Activated CD4-positive, alpha-beta T cell treated with anti-CD3 and anti-CD28 coated beads, Interleukin-2, amount 10 ng/mL, durations not matched to agents 7 days and 5 days (primary cell): ENCODE measurements at places on chromosomes 16 and 17. TPM values are rescaled to one million over a fixed set of nuclear protein-coding genes. Genes with fewer than 3 reads are reported as not detected.
A peak's percentile ranks its signal among the peaks of the same experiment; 100 is the strongest.

- no peaks in the 10 kb centered on the region for H3K36me3 ChIP-seq
Measured at GRCh38 chr16:22138482-22138881, 23.8 kb upstream of the SDR42E2 start.

DNA sequence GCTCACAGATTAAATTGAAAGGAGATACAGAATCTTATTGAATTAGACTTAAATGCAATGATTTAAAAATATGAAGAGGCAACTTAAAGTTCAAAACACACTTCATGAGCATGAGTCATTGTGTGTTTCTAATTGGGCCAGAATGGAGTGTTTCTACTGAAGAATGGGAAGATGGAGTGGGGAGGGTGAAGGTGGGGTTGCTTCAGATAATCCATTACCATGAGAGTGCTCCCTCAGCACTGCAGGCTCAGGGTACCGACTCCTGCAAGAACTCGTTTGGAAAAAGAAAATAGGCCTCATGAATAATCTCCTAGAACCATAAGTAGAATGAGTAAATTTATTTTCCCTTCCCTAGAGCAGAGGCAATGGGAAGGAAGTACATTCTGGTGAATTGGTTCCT is 372.8 kb downstream of the TOX3 start:
- DNase-seq, result no peak
- no peaks in the 10 kb centered on the region for H3K4me1 ChIP-seq
- H3K36me3 ChIP-seq, result no peaks in the 10 kb centered on the region
- no peaks in the 10 kb centered on the region for H3K27me3 ChIP-seq
- no peak overlapping the region for H3K4me3 ChIP-seq
- H3K27ac ChIP-seq, result no peak overlapping the region

- H3K4me1 ChIP-seq, result peaks cover 2% of the 10 kb centered on the region
- no peaks in the 10 kb centered on the region for H3K27me3 ChIP-seq
- no peak for DNase-seq
- peaks cover 6% of the 10 kb centered on the region for H3K36me3 ChIP-seq
Measured at GRCh38 chr17:1413281-1413791, 13.3 kb upstream of the YWHAE start.

DNA sequence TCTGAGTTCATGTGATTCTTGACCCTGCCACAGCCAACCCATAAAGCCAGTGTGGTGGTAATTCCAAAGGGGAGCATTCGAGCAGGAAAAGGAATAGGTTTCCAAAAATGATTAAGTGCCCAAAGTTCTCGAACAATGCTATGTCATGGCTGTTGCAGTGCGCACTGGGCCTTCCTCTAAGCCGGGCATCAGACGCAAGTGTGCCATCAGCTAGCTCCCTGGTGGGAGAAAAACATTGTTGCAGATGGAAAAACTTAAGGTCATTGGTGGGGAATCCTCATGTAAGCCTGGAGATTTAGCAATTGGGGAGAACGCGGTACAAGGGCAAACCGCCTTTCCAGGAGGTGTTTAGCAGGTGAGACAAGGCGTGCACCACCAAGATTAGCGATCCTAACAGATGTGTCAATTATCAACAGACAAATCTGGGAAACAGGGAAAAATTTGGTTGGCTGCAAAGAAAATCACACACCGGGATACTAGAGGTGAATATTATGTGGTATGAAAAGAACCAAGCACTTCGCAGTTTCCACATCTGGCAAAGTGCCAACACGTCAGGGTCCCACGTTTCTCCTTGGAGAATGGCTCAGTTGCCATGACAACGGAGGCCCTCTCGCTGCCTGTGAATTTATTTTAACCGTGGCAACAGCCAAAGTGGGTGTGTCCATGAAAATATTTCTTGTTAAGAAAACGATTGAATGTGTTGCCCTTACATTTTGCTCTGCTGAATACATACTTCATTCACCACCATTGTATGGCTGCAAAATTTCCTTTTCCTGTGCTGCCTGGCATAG is 118.5 kb upstream of the CACNG5 start:
- no peak overlapping the region for H3K4me3 ChIP-seq
- DNase-seq, result no peak
- H3K4me1 ChIP-seq, result peaks cover 32% of the 10 kb centered on the region
- H3K27ac ChIP-seq, result no peak overlapping the region
- no peaks in the 10 kb centered on the region for H3K27me3 ChIP-seq

DNA sequence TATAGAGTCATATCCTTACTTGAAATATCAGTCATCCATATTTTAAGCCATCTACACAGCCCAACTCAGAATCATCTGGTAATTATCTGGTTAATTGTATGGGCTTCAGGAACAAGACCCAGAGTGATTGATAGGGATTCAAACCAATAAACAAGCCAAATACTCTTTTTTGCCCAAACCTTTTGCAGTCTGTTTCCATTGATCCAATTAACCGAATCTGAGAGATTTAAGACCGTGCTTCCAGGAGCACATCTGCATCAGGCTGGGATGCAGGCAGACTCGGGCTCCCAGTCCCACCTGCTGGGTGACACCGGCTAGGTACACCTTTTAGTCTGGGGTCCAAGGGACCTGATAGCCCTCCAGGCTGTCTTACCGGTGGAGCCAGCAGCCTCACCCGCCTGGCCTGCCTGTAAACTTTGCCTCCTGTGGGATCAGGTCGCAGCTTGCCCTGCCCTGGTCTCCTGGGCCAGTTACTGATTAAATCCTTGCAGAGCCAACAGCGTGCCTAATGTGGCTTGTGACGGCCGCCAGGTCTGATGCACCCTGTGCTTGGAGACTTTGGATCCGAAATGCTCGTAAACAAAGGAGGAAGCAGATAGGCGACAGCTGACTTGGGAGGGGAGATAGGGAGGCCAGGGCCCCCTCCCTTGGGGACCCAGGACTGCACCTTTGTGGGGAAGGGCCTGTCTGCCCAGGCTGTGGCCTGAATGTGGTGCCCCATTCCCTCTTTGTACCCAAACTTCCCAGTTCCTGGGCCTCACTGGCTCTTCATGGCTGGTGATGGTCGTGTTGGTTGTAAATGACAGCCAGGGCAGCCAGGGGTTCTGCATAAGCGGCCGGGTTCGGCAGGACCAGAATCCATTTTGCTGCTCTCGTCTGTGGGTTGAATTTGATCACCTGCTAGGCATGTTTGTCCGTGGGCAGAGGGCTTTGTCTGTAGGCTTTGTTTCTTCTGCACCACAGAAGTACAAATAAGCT is 3.8 kb downstream of the CMIP start:
- H3K4me3 ChIP-seq, result peak overlapping the region; percentile 22
- peaks cover 3% of the 10 kb centered on the region for H3K27me3 ChIP-seq
- DNase-seq, result no peak
- peak overlapping the region; percentile 17 for H3K27ac ChIP-seq

- peaks cover 13% of the 10 kb centered on the region for H3K4me1 ChIP-seq
- DNase-seq, result no peak
- no peaks in the 10 kb centered on the region for H3K36me3 ChIP-seq
Measured at GRCh38 chr17:31907342-31907962, 5.9 kb upstream of the UTP6 start.

DNA sequence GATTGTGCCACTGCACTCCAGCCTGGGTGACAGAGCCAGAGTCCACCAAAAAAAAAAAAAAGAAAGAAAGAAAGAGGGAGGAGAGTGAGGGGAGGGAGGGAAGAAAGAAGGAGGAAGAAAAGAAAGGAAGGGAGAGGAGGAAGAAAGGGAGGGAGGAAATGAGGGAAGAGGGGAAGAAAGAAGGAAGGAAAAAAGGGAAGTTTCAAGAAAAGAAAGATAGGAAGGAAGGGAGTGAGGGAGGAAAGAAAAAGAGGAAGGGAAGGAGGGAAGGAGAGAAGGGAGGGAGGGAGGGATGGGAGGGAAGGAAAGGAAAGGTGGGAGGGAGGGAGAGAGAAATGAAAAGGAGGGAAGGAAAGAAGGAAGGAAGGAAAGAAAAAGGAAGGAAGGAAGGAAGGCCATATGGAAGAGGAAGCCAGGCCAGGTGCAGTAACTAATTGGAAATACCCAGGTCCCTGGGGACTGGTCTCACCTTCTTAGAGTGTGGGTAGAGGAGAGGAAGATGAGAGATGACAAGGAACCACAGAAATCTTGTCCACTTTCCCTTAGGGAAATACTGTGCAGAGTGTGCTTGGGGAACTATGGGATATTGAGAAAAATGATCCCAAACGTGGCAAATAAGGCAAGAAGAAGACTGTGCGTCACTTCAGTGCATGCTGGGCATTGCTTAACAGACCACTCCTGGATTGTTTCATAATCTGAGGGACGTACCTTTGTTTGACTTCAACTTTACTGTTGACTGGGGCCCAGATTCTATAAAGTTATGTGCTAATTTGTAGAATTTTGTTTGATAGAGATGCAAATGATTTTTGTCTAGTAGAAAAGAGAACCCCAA is 15.1 kb upstream of the CSNK2A2 start:
- no peaks in the 10 kb centered on the region for H3K4me1 ChIP-seq
- peaks cover 30% of the 10 kb centered on the region for H3K27me3 ChIP-seq
- H3K4me3 ChIP-seq, result no peak overlapping the region
- H3K36me3 ChIP-seq, result no peaks in the 10 kb centered on the region
- H3K27ac ChIP-seq, result no peak overlapping the region
- DNase-seq, result no peak

DNA sequence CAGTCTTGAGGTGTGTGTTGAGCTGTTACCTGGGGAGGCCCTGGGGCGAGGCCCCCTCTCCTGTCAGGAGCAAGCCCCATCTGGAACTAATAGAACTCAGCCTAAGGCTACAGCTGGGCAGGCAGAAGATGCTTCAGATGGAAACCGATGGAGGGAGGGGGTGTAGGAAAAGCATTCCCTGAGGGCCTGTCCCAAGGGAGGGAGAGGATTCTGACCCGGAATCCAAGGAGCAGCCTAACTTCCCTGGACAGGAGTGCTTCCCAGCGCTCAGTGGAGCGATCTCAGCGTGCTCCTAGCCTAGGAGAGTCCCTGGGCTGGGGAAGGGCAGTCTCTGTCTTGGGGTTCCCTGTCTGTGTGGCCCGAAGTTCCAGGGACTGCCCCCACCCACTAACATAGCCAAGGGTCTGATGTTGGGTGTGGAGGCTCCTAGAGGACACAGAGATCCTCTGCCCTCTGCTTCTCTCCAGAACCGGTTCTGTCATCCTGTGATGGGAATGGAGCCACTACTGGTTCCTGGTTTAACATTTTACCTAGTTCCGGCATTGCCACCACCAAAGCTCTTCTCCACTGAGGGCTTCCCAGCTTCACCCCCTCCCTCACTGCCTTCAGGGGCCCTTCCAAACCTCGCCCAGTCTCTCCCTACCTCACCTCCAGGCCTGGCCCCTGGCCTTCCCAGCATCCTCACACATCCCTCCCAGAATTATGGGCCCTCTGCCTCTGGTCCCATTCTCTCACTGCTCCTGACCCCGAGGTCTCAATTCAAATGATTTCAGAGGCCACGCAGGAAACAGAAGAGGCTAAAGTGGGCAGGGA is 58.7 kb downstream of the RTN4RL1 start:
- H3K4me1 ChIP-seq, result peaks cover 9% of the 10 kb centered on the region
- H3K27ac ChIP-seq, result no peak overlapping the region
- H3K36me3 ChIP-seq, result no peaks in the 10 kb centered on the region
- peaks cover 16% of the 10 kb centered on the region for H3K27me3 ChIP-seq

SDR42E1 gene
- 10.2 TPM for total RNA-seq

HS3ST3A1 gene
- 1.4 TPM for total RNA-seq

NMRAL1 gene
- 35.9 TPM for total RNA-seq

PLEKHG4 gene
- total RNA-seq, result 15.7 TPM

CFAP97D1 gene
- not detected for total RNA-seq

WNT3 gene
- total RNA-seq, result not detected

MAF gene
- total RNA-seq, result 34.4 TPM

HSF4 gene
- 49.6 TPM for total RNA-seq
